ENCODE measurements at places on chromosomes 6 and 20.
A peak's percentile ranks its signal among the peaks of the same experiment; 100 is the strongest.

GRCh38 chr6:52964318-52964717 is 30.8 kb downstream of the GSTA4 start:
- DNase-seq = no peak

GRCh38 chr6:97885828-97886227 is 602.8 kb upstream of the MMS22L start:
- DNase-seq = no peak

- DNase-seq = no peak
Measured at GRCh38 chr20:48909910-48910309, 11.6 kb upstream of the ARFGEF2 start.

DNA sequence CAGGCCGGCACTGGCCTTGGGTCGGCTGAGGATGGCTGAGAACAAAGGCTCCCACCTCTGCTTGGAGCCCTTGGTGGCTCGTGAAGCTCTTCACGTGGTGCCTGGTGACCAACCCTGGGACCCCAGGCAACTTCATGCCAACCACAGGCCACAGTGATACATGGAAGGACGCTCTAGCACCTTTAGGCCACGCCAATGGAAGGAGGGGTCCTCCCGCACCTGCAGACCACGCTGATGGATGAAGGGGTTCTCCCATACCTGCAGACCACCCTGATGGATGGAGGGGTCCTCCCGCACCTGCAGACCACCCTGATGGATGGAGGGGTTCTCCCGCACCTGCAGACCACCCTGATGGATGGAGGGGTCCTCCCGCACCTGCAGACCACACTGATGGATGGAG is 62.5 kb downstream of the ERMARD start:
- DNase-seq = no peak

DNA sequence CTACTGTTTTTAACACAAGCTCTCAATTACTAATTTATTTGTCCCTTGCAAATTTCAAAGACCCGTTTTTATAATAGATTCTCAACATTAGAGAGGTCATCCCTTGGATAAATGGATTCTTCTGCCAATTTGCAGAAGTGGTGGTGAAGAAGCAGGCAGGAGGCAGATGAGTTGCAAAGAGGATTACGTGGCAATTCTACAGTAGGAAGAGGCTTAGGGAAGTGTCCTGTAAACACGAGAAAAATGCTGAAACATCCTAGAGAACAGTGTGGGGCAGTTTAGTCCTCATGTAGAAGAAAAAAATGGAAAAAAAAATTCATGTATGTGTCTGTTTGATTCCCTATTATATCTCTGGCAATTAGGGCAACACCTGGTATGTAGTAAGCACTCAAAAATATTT is 87.6 kb downstream of the BMP2 start:
- no peak for DNase-seq

DNA sequence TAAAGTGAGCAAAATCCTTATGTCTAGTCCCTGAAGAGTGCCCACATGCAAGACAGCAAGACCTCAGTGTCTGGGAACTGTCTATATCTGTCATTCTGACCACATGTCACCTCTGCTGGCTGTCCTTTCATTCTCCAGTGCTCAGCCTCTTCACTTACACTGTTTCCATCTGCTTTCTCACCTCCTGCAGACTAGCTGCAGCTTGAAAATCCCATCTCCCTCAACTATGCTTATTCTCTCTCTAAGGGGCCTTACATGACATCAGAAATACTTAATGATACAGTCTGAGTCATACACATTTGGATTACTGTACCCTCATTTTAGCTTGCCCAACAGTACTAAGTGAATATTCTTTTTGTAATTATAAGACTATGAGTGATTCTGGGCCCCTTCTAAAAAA is 587.8 kb downstream of the EPM2A start:
- DNase-seq = no peak

DNA sequence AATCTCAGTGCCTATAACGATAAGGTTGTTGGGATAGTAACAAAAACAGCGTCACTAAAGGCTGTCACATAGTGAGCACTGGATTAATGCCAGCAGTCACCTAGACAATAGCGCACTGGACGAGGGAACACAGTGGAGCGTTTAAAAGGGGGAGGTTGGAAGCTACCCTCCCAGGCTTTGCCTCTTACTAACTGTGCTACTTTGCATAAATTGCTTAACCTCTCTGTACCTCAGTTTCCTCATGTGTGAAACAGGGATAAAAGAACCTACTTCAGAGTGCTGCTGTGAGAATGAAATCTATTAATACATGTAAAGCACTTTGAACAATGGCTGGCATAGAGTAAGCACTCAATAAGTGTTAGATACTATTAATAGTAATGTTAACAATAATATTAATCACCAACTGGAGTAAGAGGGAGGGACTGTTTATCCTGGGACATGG is 10.5 kb downstream of the BCL2L1 start:
- no peak for DNase-seq

DNA sequence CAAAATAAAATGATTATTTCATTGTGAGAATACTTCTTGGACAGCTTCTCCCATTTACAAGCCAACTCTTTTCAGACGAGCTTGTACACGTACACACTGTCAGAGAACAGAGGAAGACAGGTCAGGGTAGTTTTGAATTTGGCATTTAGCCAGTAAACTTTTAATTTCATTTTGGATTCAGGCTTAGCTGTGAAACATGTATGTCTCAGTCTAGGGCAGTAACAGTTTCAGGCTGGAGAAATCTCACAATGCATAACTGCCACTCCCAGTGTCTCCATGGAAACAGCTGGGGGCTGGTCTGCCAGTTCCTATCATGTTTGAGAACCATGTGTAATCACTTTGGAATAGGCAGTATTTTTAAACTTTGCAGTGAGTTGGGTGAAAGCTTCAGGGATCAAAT is 22.0 kb upstream of the QKI start:
- no peak for DNase-seq

DNA sequence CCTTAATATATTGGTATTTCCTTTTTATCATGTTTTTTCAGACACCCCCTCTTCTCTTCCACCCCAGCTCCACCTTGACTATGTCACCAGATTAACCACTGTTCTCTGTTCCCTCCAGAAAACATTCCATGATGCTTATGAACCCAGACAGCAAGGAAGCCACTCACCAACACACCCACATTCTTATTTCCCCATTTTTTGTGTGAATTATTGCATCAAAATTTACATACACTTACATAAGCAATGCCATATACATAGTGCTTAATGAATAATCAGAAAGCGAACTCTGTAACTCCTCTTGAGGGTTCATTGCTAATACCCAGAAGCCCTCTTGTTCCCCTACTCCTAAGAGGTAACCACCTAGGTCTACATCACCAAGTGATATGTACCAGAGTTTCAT is 182.3 kb upstream of the CDYL start:
- DNase-seq = no peak

GRCh38 chr20:48708630-48709029 is 119.2 kb downstream of the PREX1 start:
- no peak for DNase-seq

DNA sequence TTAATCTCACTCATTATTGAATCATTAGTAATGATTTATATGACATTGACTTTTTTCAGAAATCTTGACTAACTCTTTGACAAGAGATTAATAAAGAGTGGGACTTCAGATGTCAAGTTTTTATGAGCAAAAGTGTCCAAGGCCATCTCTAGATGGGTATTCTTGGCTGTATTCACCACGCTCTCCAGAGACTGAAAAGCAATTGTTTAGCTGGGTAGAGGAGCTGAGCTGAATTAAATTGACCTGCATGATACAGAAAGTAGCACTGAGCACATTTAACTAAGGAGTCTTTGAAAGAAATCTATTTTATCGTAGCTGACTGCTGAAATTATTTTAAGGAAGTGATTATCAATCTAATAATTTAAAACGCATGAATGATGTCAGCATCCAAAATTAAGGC is 89.4 kb downstream of the LINC00237 start:
- no peak for DNase-seq

- peak; percentile 18 for DNase-seq
Measured at GRCh38 chr6:75893058-75893775, 144.2 kb downstream of the MYO6 start.

GRCh38 chr20:38831995-38832620 is 26.6 kb downstream of the PPP1R16B start:
- DNase-seq = no peak

GRCh38 chr6:35275744-35276260 is 16.3 kb downstream of the ZNF76 start:
- no peak for DNase-seq

DNA sequence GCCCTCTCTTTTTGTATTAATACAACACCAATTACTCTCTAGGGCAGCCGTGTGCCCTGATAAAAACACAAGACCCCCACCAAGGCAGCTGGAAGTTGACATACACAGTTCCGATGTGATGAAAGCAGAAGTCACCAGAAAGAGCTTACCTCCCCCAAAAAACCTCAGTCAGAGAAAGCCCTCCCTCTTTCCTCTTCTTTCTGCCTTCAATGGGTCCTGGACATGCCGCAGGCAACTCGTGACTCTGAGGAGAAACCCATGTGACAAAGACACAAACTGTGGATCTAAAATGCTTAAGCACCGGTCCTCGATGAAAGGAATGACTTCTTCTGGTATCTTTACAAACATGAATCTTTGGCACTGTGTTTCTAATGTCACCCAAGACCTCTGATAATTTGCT is 117.7 kb upstream of the CCDC28A start:
- DNase-seq = no peak

- no peak for DNase-seq
Measured at GRCh38 chr6:141783585-141783984, 349.1 kb upstream of the GJE1 start.

GRCh38 chr20:3532089-3532615 is 61.3 kb downstream of the ATRN start:
- no peak for DNase-seq

DNA sequence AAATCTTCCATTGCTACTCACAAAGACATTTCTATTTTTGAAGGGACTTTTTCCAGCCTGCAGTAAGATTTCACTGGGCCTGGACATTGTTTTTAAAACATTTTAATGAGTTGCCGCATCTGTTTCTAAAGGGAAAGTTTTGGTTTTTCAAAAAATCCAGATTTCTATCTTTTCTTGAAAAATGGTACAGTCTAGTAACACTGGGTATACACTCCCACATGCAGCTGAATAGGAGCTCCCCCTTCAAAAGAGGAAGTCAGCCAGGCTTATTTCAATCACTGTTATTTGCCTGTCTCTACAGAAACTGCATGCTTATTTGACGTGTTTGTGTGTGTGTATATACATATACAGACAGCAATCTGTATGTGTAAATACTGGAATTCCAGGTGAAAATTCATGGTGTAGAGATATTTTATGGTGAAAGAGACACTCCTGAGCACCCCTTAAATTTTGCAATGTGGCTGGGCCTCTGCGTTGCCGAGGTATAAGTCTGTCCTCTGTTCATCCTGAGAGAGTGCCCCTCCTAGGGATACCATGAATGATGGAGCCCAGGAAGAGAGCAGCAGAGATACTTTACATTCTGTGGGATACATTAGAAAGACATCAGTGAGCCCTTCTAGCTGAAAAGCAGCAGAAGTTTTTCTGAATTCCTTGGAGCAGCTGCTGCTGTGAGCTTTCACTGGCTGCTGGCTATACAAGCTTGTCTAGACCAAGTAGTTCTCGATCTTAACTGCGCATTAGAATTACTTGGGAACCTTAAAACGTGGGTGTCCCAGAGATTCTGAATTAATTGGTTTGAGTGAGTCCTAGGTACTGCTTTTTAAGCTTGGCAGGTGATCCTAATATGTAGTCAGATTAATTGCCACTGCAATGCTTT is 12.0 kb upstream of the ABRACL start:
- DNase-seq = no peak

GRCh38 chr6:50713226-50713625 is at the start of gene TFAP2D:
TSS of gene TFAP2D (plus strand) at chr6:50713526. CDS start at chr6:50714056, 530 bp downstream.
- DNase-seq = no peak

DNA sequence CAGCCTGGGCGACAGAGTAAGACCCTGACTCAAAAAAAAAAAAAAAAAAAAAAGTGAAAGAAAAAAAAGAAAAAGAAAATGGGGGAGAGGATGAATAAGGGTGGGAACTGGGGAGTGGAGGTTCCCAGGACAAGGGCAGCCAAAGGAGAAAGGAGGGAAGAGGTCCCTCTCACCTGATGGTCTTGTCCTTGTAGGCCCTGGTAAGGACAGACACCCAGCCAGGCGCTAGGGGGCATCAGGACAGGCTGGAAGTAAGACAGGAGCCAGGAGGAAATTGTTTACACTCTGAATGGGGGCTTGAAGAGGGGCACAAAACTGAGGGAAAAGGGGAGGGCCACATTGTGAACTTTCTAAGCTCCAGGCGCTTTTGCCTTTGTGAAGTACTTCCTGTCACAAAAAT is 2.3 kb upstream of the ALDH5A1 start:
- no peak for DNase-seq

DNA sequence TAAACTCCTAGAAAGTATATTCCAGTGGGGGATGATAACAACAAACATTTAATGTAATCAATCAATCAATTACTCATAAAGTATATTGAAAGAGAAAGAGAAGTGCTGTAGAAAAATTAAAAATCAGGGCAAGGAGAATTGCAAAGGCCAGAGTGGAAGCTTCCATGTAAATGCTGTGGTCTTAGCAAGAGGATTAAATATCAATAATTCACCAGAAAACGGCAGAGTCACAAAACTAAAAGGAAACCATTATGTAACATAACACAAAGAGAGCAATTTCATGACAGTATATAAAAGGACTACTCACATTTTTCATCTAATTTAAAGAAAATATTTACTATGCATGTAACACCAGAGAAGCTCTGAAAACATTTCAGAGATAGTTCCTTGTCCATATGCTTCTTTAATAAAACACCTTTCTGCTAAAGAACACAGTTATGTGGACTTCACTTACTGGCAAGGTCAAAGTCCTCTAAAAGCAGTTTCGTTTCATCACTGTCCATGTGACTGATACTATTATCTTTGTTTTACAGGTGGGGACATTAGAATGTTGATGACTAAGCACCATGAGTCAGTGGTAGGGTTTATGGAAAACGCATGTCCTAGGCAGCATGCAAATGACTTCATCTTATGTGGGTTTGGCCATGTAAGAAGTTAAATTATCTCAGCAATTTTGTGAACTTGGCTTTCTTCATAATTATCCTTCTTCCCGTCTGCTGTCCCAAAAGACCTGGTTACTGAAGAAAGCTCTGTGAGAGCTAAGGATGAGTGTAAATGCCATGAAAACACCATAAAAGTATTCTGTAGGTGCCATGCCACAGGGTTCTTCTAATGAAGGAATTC is 185.8 kb upstream of the TENT5A start:
- no peak for DNase-seq

- no peak for DNase-seq
Measured at GRCh38 chr6:52759085-52759484, 4.2 kb downstream of the GSTA2 start.

GRCh38 chr20:51182571-51182970 is 159.7 kb upstream of the KCNG1 start:
- no peak for DNase-seq

DNA sequence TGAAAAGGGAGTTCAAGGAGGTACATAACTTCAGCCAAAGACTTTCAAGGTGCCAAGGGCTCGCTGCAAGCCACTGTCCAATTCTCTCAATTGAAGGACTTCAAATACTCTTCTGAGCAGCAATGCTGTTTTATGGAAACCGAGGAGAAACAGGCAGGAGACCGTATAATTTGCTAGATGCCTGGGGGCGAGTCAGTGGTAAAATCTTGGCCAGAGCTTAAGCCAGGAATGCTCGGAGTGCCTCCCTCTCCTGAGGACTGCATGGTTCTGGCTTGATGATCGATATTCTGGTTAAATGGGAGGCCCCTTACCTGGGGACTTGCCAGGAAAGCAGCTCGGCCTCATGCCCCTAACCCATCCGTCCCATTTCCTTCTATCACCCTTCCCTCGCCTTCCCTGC is 35.8 kb upstream of the NOP56 start:
- no peak for DNase-seq

All from GM06990 (cell line).